Stimulated activated CD8-positive, alpha-beta memory T cell treated with anti-CD3 and anti-CD28 coated beads, Interleukin-2, amount 100 ng/mL, for 1 hour (primary cell): ENCODE measurements at places on chromosomes 2 and 18.

DNA sequence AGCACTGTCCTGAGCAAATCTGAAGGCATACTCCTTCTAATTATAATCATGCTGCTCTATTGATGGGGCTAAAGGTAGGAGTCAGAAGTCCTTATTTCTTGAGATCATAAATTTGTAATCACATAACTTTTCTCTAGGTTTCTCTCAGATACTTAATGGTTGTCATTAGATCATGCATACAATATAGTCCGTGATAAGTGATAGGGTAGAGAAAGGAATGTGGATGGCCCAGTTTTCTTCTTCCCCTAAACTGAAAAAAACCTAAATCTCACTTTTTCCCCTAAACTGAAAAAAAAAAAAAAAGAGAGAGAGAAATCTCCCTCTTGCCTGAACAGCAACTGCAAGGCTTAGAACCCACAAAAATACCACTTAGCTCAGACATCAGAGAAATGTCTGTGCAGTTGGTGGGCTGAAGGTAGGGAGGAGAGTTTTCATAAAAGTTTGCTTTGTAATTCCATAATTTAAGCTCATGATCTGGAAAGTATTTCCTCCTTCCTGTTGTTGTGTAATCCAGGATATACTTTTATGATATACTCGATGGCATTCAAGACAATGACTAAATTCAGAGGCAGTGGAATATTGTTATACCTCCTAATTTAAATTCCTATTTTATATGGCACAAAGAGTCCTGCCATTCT, 79.3 kb upstream of the ITPRID2 start:
- DNase-seq: no peak

DNA sequence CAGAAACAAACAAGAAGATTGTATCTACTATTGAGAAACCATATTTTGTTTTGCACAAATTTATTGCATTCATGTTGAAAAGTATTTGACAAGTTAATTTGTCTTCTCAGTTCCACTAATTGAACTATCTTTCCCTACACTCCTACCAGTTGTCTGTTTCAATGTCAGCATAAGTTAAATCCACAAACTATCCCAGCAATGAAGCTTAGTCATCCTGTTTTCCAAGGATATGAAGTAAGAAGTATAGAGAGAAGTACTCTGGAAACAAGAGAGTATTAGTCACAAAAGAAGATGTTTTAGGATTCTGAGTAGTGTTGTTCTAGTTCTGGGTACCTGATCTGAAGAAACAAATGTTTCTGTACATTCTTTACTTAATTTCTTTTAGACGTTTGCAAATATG, 261.6 kb upstream of the ZNF804A start:
- no peak for DNase-seq

- DNase-seq: no peak
Measured at GRCh38 chr2:71337776-71338175, 6.2 kb downstream of the ZNF638 start.

DNA sequence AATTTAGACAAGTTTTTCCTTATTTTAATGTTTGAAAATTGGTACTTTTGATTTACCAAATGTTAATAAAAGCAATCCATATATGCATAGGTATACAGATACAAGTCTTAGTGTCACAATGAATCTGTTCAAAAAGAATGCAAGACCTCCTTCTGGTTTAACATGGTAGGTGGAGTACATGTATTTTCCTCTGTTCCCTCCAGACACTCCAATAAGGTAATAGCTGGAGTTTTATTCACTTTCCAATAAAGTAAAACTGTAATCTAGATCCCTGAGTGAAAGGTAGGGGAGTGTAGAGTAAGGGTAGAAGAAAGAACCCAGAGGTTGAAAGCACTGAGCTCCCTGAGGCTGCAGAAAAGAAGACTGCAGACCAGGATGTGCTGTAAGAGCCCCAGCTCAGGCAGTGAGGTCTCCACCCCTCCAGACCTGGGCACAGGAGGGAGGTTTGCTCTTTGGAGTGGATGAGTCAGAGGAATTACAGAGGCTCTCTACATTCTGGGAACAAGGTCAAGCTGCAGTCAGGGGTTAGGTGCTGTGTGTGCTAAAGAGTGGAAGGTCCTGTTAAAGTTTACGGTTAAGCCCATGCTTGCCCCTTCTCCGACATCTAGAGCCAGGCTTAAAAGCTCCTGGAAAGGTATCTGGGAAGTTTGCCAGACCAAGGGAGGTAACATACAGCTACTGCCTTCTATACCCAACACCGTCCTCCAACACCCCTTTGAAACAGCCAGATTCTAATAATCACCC, 27.6 kb upstream of the STAT1 start:
- DNase-seq: no peak

DNA sequence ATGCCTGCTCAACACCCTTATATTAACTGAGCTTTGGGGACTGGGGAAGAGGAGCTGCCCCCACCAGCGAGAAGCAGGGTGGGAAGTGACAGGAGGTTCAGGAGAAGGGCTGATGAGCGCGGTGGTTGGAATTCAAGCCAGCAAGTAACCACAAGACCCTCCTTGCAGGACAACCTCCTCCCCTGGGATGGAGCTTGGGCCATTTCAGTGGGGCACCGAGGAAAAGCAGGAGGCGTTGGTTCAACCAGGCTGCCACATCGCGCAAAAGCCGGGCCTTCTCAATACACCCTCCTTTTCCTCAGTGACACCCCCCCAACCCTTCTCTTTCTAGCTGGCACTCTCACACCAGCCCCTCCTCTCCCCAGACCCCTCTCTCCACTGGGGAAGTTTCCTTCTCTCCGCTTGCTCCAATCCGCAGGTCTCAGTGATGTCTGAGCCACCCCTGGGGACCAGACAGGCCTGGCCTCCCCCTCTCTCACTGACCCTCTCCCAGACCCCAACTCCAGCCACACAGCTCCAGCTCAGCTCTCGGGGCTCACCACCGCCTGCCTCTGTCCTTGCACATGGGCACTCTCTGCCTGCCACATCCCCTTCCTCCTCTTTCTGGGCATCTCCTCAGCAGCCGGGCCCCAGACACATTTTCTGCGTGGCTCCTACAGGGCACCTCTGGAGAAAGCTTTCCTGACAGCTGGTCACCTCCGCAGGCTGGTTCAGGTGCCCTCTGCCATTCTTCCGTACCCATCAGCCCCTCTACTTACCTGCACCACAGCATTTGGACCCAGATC, 44.5 kb downstream of the KCNF1 start:
- DNase-seq: no peak

DNA sequence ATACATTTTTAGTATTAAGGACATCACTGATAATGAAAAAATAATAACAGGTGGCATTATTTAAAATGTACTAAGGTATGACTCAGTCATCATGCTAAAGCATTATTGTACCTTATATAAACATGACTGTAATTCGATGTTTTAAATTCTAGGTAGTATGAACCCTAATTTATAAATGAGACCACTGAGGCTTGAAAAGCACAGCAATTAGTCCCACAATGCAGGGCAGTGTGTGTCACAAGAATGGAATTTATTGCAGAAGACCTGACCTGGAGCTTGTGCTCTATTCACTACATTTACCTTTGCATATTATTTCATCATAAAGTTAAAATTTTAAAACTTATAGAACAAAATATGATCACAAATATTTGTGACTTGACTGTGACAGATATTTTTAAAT, 358.5 kb upstream of the DSEL start:
- DNase-seq: no peak

DNA sequence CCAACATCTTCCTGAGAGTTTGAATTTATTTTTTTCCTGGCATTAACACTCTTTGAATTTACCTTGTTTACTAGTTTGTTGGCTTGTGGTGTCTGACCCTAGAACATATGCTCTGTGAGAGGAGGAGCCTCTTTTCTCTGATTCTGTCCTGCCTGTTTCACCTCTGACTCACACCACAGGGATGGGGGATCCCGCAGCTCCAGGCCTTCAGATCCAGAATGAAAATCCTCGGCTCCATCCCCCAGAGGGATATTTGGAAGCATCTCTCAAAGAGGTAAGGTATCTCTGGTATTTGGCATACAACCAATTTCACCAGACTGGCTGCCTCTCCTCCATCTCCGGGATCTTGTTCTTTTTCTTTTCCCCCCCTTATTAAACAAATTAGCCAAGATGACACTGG, 104.7 kb downstream of the GPR39 start:
- DNase-seq: no peak

GRCh38 chr2:49959961-49960553, 805.7 kb upstream of the FSHR start:
- DNase-seq: no peak

- DNase-seq: no peak
Measured at GRCh38 chr2:208545403-208546042, 138.9 kb downstream of the PTH2R start.

- DNase-seq: no peak
Measured at GRCh38 chr18:11095211-11095610, 54.2 kb downstream of the PIEZO2 start.

DNA sequence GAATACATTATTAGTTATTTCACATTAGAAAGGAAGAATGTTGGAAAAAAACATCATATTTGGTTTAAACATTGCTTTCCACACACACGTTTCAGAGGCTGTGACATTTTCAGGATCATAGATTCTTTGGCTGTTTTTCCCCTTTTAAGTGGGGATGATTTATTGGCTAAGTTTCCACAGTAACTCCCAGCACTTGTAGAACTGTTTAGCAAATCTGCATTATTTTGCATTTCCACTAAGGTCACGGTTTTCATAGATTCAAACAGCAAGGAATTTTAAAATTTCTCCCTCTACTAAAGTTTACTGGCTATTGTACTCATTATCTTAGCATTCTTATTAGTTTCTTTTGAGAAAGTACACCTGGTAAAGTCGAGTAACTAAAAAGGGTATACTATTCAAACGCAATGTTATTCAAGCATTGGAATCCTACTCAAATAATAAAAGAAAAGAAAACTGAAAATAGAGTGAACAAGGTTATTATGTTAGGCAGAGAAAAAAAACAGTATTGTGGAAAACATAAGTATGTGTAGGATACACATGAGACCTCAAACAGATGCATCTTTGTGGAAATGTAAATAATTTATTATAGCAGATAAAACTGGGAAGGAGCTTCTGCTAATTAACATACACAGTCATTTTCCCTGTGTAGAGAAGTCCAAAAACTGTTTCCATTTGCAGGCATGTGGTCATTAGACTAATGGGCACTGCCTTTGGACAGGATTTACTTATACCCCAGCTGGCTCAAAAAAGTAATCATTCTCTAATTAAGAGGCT, 633.8 kb downstream of the NRXN1 start:
- DNase-seq: no peak

DNA sequence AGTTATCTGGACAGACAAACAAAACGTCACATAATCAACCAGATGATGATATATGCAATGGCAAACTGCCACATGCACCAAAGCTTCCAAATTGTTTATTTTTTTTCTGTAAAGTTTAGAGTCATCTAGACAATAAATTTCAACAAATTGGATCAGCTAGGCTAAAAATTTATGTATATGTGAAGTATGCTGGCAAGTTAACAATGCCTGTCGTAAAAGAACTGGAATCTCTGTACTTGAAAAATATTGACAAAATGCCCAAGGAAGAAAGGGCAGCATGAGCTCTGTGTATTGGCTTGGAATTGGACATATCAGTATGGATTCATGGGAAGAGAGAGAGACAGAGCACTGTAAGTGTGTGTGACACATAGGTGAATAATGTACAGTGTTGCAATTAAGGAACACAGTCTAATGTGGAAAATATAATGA, 309.8 kb downstream of the ERBB4 start:
- DNase-seq: no peak

GRCh38 chr2:174052584-174052976, 87.4 kb upstream of the SP3 start:
- DNase-seq: no peak

DNA sequence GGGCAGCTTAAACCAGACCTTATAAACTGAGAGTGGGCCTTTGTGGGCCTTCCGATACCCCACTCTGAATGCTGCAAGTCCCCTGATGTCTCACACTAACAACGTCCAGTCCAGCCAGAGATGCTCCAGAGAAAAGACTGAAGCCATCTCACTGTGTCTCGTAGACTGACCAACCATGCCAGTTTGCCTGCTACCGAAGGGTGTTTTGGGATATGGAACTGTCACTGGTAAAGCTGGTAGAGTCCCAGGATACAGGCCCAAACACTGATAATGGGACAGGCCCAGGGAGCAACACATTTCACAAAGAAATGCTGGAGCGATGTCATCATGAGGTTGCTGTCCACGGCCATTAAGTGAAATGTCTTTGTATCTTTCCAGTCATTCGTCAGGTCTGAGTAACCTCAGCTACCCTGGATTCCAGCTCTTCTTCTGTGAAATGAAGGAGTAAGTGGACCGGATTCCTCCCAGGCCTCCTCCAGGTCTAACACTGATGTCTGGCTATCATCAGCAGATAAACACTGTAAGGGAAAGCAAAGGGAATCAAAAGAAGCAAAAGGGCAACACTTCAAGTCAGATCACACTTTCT, 81.6 kb downstream of the SLC5A7 start:
- no peak for DNase-seq

- DNase-seq: no peak
Measured at GRCh38 chr2:198591586-198591985, 787.2 kb downstream of the PLCL1 start.

DNA sequence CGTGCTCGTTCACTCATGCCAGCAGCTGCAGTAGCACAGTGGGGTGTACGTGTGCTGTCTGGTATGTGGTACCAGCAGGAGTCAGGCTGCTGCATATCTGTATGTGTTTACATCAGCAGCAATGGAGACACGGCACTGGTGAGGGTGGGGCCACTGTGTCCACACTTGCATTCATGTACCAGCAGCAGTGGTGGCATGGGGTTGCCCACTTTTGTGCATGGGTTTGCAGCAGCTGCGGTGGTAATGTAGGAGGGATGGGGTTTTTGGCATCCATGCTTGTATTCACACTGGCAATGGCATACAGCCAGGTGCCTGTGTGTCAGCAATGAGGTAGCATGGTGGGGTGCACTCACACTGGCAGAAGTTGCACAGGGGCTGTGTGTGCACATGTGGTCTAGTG, 187.8 kb downstream of the KCNJ3 start:
- no peak for DNase-seq

DNA sequence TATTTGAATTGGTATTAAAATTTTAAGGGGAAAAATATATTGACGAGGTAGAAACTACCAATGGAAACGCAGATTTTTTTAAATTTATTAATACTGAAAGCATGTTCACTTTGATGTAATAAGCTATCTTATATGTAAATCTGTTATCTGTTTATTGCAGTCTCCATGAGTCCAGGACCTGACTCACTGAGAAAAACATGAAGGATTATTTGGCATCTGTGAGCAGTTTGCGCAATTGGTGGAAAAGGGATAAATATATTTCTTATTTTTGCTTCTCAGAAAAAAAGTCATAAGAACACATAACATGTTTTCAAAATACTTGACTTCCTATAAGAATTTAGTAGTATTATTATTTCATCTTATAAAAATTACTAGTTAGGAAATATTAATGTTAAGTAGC, 561.4 kb downstream of the ADCYAP1 start:
- no peak for DNase-seq

GRCh38 chr2:168030862-168031624, 216.4 kb downstream of the STK39 start:
- no peak for DNase-seq

- DNase-seq: no peak
Measured at GRCh38 chr18:40382197-40382596, 1572.8 kb upstream of the PIK3C3 start.

DNA sequence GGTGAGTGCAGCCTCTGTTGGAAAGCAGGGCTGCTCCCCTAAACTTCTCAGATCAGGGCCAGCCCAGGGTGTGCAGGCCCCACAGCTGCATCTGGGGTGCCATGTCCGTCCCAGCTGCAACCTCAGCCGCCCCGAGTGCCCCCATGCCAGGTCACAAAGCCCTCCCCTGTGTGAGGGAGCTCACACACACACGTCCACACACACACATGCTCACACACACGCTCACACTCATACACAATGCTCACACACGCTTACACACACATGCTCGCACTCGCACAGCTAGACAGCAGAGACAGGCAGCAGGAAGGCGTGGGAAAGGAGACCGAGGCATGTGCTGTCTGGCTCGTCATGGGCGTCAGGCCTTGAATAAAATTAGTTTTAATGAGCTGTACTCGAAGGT, 55.4 kb downstream of the ADI1 start:
- DNase-seq: no peak
